ENCODE measurements at places on chromosomes 6 and 20.
A peak's percentile ranks its signal among the peaks of the same experiment; 100 is the strongest.

DNA sequence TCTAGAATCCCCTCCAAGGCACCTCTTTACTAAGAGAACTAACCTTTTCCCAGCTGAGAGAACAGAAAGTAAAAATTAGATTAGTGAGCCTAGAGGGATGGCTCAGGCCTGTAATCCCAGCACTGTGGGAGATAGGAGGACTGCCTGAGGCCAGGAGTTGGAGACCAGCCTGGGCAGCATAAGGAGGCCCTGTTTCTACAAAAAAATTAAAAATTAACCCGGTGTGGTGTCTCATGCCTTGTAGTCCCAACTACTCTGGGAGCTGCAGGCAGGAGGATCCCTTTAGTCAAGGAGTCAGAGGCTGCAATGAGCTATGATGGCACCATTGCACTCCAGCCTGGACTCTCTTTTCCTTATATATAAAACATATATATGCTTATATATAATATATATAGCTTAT lies 5.5 kb upstream of the OOEP start:
- no peak for DNase-seq

DNA sequence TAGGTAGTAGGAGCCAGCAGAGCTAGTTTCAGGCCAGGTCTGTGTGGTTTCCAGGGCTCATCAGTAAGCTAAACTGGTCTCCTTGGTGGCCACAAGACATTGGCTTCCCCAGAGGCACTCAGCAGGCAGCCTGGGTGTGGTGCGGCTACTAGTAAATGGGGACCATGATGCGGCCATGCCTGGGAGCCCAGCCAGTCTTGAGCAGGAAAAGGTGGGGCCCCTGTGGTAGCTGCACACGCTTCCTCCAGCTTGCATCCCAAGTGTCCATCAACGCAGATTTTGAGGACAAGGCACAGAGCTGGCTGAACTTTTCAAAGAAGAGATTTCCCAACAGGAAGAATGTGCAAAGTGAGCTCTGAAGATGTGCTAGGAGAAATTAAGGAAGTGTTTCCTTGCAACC lies 107.4 kb upstream of the NAA20 start:
- DNase-seq: no peak

- DNase-seq: no peak
These were observed 79.5 kb upstream of the TCF21 start for GRCh38 chr6:133809406-133809805.

DNA sequence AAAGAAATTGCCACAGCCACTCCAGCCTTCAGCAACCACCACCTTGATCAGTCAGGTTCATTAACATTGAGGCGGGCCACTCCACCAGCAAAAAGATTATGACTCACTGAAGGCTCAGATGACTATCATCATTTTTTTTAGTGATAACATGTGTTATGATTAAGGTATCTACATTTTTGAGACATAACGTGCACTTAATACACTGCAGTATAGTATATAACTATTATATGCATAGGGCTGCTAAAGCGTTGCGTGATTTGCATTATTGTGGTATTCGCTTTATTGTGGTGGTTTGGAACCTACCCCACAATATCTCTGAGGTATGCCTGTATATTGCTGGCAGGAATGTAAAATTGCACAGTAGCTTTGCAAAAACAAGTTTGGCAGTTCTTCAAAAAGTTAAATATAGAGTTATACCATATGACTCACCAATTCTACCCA lies 6.8 kb upstream of the RIPK1 start:
- no peak for DNase-seq

- DNase-seq: peak; percentile 3
These were observed 80.2 kb downstream of the IRAK1BP1 start for GRCh38 chr6:78947529-78947928.

DNA sequence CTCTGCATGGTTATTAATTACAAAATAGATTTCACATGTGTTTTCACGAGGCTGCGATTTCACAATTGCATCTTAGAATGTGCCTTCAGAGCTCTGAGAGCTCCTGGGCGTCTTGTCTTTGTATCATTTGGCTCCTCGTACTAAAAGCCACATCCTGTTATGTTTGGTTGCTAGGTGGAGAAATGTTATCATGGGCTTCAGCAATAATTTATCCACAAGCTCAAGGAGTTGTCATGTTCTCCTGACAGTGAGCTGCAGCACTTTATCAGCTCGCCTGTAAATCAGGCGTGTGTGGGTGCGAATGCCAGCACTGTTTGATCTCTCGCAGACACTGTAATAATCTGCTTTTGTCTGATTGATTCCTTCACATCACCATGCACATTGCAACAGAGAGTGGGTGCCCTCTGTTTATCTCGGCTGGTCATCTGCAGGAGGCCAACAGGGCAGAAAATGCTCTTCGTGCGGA lies 218.6 kb upstream of the ZFP64 start:
- DNase-seq: no peak

- DNase-seq: no peak
These were observed 182.5 kb downstream of the CDC5L start for GRCh38 chr6:44569931-44570385.

DNA sequence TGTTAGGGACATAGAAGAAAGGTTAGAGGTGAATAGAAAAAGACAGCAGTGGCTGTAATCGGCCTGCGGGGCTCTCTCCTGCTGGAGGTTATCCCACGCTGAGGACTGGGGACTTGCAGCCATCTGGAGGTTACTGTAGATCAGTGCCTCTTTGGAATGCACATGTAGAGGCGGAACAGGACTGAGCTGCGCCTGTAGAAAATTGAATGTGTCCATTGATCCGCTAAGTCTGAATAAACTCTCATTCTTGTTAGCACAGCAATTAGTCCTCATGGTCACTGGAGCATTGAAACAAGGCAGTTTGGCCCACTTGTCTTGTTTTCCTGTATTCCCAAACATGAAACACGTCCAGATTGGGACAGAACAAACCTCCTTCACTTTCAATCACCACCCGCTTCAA lies 46.3 kb upstream of the F13A1 start:
- no peak for DNase-seq

GRCh38 chr20:37354210-37355195 lies 8.6 kb downstream of the SRC start:
- DNase-seq: no peak

DNA sequence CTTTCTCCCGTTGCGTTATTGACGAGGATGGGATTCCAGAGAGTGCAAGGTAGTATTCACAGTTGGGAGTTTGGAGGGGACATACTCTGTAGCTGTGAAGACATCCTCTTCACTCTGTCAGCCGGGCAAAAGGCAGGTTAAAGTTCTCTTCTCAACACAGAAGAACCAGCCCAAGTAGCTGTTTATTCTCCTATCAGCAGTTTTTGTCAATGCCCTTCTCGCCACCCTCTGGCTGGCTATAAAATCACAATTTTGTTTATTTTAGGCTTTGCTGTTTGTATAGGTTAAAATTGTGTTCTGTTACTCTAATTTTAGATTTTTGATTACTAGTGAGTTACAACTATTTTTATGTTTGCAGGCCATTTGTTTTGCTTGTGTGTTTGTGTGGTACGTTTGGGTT lies 37.9 kb upstream of the MAS1 start:
- no peak for DNase-seq
